ENCODE measurements at places on chromosomes 5 and 9.

- no peak for DNase-seq
Observed at GRCh38 chr5:141077826-141078225, 16.6 kb upstream of the PCDHB2 start.

- DNase-seq, result no peak
Observed at GRCh38 chr9:127498298-127498697, 47.0 kb downstream of the LRSAM1 start.

DNA sequence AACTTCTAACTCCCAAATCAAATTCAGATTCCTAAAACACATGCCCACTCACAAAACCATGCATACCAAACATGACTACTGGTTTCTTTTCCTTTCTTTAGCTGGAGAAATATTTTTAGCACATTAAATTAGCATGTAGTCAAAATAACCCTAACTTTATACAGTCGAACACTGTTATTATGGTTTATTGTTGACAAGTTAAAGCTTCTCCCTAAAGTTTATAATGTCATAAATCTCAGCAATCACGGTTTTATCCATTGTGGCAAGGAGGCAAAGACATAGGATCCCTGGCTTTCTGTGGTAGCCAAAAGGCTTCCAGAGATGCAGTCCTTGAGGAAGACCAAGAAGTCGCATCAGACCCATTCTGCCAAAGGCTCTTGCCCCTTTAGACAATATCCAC lies 27.5 kb downstream of the ARL15 start:
- DNase-seq, result no peak

- DNase-seq, result peak; percentile 48
Observed at GRCh38 chr9:2424619-2425033, 197.0 kb upstream of the VLDLR start.

DNA sequence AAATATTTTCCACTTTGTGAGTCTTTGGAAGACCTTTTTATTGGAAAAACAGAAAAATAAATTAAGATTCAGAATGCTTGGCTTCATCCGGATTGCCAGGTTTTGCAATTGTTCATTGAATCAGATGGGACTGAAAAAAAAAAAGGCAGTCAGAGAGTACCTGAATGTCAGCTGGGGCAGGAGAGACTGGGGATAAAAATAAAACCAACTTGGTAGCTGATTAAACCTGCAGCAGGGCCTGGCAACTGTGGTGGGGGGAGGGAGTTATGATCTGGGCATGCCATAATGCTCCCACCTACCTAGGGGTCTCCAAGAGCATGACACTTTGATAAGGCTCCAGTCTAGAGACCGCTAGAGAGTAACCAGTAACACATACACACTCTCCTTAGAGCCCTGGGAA lies 454.4 kb downstream of the DTWD2 start:
- no peak for DNase-seq

- DNase-seq, result no peak
Observed at GRCh38 chr9:37433867-37434371, 11.4 kb downstream of the GRHPR start.

- no peak for DNase-seq
Observed at GRCh38 chr5:135832941-135833920, 1.2 kb upstream of the SLC25A48 start.

DNA sequence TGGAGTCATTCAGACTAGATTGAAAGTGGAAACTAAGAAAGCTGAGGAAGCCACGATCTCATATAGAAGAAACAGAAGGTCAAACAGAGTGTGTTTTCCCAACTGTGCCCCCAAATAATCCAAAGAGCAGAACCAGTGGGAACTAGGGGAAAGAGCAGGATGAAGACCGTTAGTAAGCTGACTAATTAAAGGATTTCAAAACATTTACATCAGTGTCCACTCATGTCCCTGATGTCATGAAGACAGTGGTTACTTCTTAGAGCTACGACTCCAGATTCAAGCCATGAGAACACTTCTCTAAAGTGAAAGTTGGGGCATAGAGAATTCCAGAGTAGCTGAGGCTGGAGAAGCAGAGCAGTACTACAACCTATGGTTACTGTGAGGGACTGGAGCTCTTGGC lies 119.6 kb upstream of the SLC12A2 start:
- DNase-seq, result peak; percentile 13

GRCh38 chr9:26814799-26815198 lies 77.8 kb downstream of the CAAP1 start:
- DNase-seq, result no peak

GRCh38 chr5:32880796-32881195 lies 169.7 kb downstream of the NPR3 start:
- DNase-seq, result no peak

GRCh38 chr5:143024228-143024920 lies 254.2 kb downstream of the ARHGAP26 start:
- no peak for DNase-seq

GRCh38 chr5:122129306-122129705 lies at the start of gene ZNF474:
Gene ZNF474 (plus strand): TSS chr5:122129546. CDS start chr5:122151991, 22,445 bp downstream.
- peak; percentile 93 for DNase-seq
